ENCODE measurements at places on chromosomes 4 and X.

GRCh38 chrX:103734125-103734760, 23.5 kb downstream of the TMEM31 start:
- no peak for DNase-seq

DNA sequence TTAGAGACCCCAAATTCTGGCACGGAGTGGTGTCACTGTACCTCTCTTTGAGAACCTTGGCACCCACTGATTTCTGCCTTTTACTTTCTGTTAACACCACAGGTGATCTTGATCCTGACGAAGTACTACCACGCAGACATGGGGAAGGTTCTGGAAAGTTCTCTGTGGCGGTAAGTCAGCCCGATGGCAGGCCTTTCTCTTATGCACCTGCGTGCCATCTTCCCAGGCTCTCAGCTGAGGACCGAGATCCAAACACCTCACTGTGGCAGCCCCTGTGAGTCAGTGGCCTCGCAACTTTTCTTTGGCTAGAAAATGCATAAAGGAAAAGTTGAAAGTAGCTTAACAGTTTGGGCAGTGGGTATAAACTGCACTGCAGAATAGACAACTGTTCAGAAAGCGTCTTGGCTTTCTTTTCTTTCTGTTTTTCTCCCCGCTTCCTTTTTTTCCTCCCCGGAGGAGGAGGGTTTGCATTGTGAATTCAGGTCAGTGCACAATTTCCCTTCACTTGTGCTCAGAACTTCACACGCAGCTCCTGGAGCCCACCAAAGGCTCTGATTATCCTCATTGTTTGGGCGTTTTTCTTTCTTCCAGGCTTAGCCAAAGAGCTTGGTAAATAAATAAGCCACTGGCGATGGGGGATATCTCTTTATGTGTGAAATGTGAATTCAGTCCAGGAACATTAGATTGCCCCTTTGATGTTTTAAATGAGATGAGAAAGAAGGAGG, 38.4 kb downstream of the PSAPL1 start:
- no peak for DNase-seq

DNA sequence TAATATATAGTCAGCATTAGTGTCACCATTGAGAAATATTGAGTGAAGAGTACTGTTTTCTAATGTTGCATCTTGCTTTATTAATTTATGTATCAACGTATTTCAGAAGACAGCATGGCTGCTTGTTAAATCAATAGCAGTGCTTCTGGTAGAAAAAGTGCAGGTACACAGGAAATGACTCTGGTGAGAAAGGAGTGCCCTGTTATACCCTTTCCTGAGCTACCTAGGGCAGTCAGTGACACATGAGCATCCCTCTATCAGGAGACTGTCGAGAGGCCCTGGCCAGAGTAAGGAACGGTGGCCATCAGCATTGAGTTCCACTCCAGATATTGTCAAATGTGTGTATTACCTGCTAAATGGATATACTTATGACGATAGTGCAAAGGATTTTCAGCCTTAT, 42.1 kb downstream of the SCML1 start:
- DNase-seq, result no peak

GRCh38 chrX:72644946-72645345, 69.2 kb downstream of the PHKA1 start:
- no peak for DNase-seq

Measured in iPS DF 19.7 (cell line).